Fibroblast of upper back skin (primary cell): ENCODE measurements at places on chromosomes 12 and 14.

GRCh38 chr14:99137913-99138571 is 134.0 kb downstream of the BCL11B start:
- no peak for DNase-seq

- DNase-seq: no peak
Measured at GRCh38 chr12:116508145-116509121, 50.7 kb upstream of the MAP1LC3B2 start.

GRCh38 chr14:95199298-95199983 is 42.1 kb upstream of the DICER1 start:
- DNase-seq: no peak

DNA sequence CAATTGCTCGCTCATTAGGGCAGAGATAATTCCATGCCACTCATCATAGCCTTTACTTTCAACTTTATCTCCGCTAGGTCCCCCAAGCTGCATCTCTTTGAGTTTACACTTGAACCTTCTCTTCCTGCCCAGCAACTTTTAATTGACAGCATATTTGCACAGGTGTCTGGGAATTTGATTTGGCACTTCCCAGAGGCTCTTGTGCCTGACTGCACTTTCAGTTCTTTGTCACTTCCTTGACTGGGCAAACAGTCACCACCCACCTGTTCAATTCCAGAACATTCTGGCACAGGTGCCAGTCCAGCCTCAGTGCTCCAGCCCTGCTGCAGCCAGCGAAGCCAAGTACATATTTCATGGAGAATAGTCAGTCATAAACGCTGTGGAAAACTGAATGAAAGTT is 110.1 kb upstream of the LRIG3 start:
- DNase-seq: no peak

DNA sequence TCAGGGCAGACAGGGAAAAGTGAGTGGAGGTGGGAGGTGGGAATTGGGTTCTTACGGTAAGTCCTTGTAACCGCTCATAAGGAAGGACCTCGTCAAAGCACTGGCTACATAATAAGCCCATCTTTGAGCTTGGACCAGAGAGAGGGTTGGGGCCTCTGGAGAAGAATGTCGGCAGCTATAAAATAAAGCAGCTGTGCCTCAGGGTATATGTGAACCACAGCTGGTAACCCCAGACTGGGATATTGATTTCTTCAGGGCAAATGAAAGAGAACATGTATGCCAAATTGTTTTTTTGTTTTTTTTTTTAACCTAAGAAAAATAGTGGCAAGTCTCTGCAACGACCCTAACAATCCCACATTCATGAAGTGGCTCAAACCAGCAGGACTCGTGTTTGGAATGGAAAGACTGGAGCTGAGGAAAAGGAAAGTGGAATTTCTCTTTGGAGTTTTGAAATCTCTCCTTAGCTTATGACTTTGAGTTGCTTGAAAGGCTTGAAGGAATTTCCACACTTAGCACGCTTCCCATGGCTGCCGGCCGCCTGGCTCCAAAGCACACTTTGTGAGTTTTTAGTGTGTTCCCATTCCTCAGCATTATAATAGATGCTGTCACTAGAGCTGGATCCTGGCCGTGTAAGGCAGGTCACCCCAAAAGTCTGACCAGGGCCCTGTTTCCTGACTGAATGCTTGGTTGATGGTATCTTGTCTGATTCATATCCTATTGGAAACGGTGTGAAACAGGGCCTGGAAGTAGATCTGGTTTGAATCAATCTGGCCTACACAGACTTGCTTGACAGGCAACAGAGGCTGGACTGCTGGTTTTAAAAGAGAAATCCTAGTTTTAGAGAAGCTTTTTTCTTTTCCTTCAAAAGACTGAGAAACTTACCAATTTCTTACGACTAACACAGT is 244.7 kb downstream of the MSRB3 start:
- DNase-seq: peak; percentile 76

DNA sequence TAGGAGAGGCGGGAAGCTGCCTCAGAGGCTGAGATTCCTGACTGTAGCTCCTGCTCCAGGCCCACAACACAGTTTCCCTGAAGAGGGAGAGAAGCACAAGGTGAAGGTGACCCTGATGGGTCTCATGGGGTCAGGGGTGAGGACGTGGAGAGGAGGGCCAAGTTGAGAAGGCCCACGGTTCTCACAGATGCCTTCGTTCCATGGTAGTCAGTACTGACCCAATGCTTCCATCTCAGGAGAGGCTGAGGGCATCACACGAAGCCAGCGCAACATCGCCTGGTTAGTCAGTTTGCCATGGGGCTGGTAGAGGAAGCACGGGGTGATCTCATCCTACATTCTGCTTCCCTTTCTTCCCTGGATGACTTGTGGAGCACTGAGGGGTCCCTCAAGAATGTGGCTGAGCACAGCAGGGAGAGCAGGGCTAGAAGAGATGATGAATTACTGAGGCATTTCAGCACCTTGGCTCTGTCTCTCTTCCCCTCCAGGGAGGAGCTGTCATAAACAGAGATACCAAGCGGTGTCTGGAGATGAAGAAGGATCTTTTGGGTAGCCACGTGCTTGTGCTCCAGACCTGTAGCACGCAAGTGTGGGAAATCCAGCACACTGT is 51.9 kb downstream of the GALNT8 start:
- peak; percentile 54 for DNase-seq

DNA sequence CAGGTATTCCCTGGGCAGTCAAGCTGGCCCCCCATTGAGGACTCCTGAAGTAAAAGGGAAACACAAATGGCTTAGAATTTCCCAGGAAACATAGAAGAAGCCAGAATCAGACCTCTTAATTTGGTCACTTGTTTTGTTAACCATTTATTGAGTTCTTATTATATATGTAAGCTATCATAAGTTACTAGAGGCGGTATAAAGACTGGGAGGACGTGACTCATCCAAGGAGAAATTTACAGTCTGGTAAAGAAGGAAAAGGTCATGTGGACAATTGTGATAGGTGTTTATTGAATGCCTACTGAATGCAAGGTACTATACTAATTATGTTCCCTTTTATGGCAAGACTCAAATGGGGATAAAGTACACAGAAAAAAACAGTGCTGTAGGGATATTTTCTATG is 146.7 kb downstream of the DYRK2 start:
- DNase-seq: no peak

DNA sequence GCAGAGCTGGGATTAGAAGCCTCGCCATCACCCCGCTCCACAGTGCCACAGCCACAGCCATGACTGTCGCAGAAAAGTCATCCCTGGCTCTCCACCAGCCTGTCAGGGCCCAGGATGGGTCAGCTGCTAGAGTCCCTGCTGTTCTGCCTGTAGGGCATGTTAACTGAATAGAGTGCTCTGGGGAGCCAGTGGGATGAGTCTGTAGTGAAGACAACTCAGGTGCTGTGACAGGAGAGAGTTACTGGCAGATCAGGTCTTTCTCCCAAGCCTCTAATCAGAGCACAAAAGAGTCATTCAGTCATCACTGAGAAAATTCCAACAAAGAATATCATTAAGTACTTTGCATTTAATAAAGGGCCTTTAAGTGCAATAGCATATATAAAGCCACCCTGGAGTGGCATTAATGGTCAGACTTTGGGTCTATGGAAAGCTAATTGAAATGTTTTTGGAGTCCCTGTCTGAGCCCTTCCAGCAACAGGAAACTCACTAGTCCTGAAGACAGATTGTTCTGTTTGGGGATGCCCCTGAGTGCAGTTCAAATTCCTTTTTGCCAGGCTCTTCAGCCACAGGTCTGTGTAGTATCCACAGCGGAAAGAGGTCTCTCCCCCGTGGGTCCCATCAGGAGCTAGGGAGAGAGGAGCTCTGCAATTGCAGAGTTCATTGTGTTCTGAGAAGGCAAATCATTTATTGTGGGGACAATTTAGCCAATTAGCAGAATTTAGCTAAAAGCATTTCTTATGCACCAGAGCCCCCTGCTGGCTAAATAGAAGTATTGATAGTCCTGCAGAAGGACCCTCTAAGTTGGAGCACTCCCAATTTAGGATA is 45.2 kb upstream of the C14orf132 start:
- peak; percentile 53 for DNase-seq

GRCh38 chr14:96466918-96467317 is 35.3 kb upstream of the PAPOLA start:
- DNase-seq: no peak

- peak; percentile 33 for DNase-seq
Measured at GRCh38 chr12:27780612-27781408, 774 bp upstream of the MANSC4 start.

DNA sequence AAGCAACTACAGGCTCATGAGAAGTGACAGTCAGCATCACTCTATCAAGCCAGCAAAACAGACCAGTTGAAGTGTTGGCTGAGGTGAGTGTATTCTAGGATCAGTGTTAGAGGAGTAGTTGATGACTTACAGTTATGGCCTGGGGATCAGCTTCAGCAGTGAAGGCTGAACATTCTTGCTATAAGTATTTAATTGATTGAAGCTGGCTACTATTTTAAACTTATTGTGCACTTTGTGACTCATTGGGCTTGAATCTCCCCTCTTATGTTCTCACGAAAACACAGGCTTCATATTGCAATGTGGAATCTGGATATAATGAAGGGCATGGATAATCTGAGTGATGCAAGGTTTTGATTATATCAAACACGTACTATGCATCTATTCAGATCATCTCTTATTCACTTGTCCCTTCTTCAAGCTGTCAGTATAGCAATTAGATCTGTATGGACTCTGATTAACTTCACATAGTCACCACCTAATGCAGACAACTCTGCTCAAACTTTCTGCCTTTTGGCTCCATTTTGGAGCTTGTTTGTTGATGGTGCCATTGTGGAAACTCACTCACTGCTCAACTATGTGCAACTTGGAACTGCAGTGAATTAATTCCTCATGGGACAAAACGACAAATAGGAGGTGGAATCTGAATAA is 309.2 kb downstream of the SLC16A7 start:
- peak; percentile 96 for DNase-seq

DNA sequence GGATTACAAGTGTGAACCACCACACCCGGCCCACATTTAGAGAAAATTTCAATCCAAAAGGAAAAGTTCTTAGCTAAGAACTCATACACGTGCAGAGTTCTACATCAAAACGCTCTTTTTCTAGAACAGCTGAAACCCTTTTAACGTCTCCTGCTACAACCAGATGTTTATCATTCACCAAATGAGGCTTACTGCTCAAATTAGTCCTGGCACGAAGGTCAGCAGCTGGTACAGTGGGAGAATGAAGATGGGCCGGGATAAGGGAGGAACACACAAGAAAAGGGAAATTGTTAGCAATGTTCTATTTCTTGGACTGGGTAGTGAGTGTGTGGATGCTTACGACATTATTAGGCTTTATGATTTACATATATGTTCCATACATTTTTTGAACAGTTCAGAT is 37.2 kb downstream of the PRKAB1 start:
- DNase-seq: no peak

GRCh38 chr14:65297744-65298143 is 114.8 kb upstream of the FUT8 start:
- no peak for DNase-seq

GRCh38 chr14:53409289-53409688 is 256.2 kb upstream of the DDHD1 start:
- no peak for DNase-seq

- DNase-seq: no peak
Measured at GRCh38 chr12:51465491-51465890, 40.9 kb downstream of the SLC4A8 start.

DNA sequence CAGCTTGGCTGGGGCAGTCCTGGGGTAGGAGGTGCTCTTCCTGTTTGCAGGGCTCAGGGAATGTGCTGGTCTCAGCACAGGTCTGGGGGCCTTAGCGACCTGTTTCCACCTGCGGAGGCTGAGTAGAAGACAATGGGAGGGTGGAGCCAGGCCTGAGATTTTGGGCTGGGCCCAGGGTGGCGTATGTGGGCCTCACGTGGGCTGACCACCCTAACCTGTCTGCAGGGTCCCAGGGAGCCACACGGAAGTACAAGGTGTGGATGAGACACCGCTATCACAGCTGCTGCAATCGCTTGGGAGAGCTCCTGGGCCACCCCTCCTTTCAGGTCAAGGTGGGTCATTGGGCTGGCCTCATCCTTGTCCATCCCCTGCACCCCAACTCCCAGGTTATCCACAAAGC is 1.1 kb downstream of the NOC4L start:
- no peak for DNase-seq

- DNase-seq: peak; percentile 31
Measured at GRCh38 chr12:85741046-85741445, 95.2 kb downstream of the RASSF9 start.

DNA sequence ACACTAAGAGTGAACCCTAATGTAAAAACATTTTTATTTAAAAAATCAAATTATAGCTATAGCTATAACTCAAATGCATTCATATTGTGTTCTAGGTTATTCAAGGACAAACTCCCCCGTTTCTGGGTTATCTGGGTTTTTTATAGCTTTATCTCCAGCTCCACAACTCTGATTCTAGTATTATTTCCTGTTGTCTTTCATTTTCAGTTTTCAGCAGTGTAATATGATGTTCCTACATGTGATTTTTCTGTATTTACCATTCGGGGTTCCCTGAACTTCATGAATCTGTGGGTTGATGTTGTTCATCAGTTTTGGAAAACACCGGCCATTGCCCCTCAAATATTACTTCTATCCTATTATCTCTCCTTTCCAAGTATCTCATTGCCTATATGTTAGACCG is 221.9 kb upstream of the FOXN3 start:
- no peak for DNase-seq

GRCh38 chr12:54360717-54361456 is 3.4 kb downstream of the GPR84 start:
- DNase-seq: peak; percentile 86

DNA sequence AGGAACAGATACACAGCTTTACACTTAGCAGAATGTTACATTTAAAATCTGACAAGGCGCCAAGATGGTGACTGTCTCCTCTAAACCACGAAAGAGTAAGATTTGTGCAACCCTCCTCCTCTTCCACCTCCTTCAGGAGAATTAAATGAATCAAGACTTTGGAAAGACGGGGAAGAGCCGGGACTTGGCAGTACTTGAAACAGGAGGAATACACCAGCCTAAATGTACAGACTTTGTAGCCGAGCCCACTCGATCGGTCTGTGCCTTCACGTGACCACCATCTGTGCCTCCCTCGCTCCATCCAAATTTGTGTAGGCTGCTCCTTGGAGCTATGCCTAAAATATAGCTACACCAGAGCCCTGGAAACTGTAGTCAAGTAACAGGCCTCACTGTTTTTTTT is 38.3 kb downstream of the SSPN start:
- peak; percentile 87 for DNase-seq

DNA sequence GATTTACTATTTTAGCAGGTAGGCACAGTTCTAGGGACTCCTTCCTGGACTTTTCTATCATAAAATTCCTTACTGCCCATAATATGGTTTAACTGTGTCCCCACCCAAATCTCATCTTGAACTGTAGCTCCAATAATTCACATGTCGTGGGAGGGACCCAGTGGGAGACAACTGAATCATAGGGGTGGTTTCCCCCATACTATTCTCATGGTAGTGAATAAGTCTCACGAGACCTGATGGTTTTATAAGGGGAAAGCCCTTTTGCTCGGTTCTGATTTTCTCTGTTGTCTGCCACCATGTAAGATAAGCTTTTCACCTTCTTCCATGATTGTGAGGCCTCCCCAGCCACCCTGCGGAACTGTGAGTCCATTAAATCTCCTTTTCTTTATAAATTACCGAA is 10.0 kb upstream of the ETV6 start:
- no peak for DNase-seq

DNA sequence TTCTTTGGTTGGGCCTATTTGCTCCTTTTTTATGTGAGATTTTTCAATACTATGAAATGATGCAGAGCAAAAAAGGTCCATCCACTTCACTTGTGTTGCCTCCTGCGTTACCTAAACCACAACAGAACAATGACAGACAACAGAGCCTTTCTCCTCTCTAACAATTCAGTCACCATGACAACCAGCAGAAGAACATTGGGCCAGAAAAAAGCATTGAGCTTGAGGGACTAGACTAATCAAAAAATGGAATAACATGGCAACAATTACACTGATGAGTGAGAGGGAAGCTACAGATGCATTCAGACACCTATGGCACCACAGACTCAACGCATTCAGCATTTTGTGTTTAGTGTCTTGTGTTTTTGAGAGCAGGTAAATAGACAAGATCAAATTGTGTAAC is 44.6 kb upstream of the PTCSC3 start:
- no peak for DNase-seq
